ENCODE measurements at places on chromosomes 16 and 17. TPM values are rescaled to one million over a fixed set of nuclear protein-coding genes. Genes with fewer than 3 reads are reported as not detected.

GRCh38 chr17:81142301-81143199, 22.8 kb upstream of the PVALEF start:
- no peaks in the 10 kb centered on the region for H3K36me3 ChIP-seq
- no peaks in the 10 kb centered on the region for H3K4me1 ChIP-seq
- H3K27me3 ChIP-seq: no peaks in the 10 kb centered on the region
- H3K4me3 ChIP-seq: no peak overlapping the region
- DNase-seq: peak; percentile 22
- no peak overlapping the region for H3K27ac ChIP-seq

KRT222 gene
- not detected for total RNA-seq

- no peak overlapping the region for H3K27ac ChIP-seq
- no peak for DNase-seq
- H3K27me3 ChIP-seq: no peaks in the 10 kb centered on the region
These were observed 47.5 kb downstream of the XYLT1 start for GRCh38 chr16:17423221-17423620.

CES1 gene
- total RNA-seq: 0.79 TPM

DNA sequence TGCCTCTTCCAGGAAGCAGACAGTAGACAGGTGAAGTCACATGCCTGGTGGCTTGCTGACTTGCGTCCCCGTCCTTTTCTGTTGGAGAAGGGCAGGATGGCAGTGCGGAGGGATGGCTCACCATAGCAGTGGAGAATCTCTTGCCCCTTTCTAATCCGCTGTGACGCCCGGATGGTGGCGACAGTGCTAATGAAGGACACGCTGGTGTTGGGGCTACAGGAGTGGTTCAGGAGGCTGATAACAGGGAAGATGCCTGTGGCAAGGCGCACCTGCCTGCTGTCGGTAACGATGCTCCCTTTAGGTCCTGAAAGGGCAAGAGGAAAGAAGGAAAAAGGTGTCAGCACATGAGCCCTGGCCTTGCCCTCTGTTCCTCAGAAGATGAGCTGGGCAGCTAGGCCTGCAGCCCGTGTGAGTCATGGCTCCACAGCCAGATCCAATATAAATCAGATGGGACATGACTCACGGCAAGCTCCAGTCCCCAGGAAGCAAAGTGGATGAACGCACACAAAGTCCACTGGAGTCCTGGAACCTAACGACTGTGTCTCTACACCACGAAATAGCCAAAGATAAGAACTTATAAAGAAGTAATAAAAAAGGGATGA, 25.5 kb downstream of the SERPINF1 start:
- no peaks in the 10 kb centered on the region for H3K4me1 ChIP-seq
- no peaks in the 10 kb centered on the region for H3K27me3 ChIP-seq
- H3K27ac ChIP-seq: no peak overlapping the region
- DNase-seq: no peak

GRCh38 chr16:56637814-56638750, at the start of gene MT1A:
Gene MT1A (plus strand): TSS chr16:56638666. CDS start chr16:56638739, 73 bp downstream.
- no peak for DNase-seq
- H3K4me3 ChIP-seq: no peak within 1 kb of the TSS
- H3K27me3 ChIP-seq: peaks cover 64% of the 10 kb centered on the region
- no peaks in the 10 kb centered on the region for H3K36me3 ChIP-seq
- no peak within 1 kb of the TSS for H3K27ac ChIP-seq

PRR35 gene
- total RNA-seq: not detected

HCRT gene
- not detected for total RNA-seq

- no peak overlapping the region for H3K27ac ChIP-seq
- no peak overlapping the region for H3K4me3 ChIP-seq
- H3K27me3 ChIP-seq: no peaks in the 10 kb centered on the region
- no peak for DNase-seq
- no peaks in the 10 kb centered on the region for H3K36me3 ChIP-seq
- no peaks in the 10 kb centered on the region for H3K4me1 ChIP-seq
These were observed 138.3 kb downstream of the CHD9NB start for GRCh38 chr16:52914428-52914827.

NLGN2 gene
- total RNA-seq: 8.9 TPM

- no peaks in the 10 kb centered on the region for H3K36me3 ChIP-seq
- peak overlapping the region; percentile 79 for H3K27ac ChIP-seq
- H3K4me1 ChIP-seq: peaks cover 64% of the 10 kb centered on the region
- H3K27me3 ChIP-seq: no peaks in the 10 kb centered on the region
These were observed 1.5 kb downstream of the ZFPM1 start for GRCh38 chr16:88454523-88454947.

CDRT15 gene
- total RNA-seq: not detected

- DNase-seq: peak; percentile 56
- no peaks in the 10 kb centered on the region for H3K27me3 ChIP-seq
- H3K4me1 ChIP-seq: peaks cover 15% of the 10 kb centered on the region
- H3K36me3 ChIP-seq: no peaks in the 10 kb centered on the region
These were observed 41.3 kb downstream of the GAS7 start for GRCh38 chr17:10156948-10157607.

GRCh38 chr17:43669971-43670644, 8.4 kb upstream of the MEOX1 start:
- H3K27me3 ChIP-seq: no peaks in the 10 kb centered on the region
- no peak overlapping the region for H3K4me3 ChIP-seq
- DNase-seq: no peak
- peaks cover 9% of the 10 kb centered on the region for H3K4me1 ChIP-seq

AGRP gene
- not detected for total RNA-seq

CRYM gene
- total RNA-seq: not detected

DNA sequence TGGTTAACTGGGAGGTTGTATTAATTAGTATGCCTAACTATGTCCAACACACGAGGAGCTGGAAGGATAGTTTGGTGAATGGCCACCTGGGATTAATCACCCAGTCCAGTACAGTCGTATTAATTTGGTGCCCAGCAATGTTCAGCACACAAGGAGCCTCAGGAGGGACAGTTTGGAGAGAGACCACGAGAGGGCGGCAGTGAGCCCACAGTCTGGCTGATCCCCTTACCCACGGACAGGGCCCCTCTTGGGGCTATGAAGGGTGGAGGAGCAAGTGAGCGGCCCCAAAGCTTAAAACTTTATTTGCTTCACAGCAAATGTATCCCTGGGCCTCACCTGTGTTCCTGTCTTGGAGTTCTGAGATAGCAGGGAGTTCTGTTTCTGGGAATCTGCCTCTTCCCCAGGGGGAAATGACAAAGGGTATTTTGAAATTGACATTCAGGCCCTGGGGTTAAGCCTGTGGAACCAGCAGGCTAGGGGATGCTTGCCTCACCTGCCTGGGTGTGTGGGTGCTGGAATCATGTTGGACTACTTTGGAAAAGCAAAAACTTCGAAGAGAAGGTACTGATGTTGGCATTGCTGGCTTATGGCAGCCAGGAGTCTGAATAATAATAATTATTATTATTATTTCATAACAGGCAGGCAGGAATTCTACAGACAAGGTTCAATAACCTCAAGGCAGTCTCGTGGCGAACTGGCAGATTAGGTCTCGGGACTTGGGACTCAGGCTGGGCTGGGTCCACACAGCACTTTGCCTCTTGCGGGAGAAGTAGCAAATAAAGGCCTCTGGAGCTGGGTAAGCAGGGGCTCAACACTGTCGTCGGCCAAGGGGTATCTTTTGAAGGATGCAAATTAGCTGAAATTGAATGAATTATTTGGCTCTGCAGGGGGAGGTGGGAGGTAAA, 227.6 kb upstream of the ASIC2 start:
- no peak overlapping the region for H3K27ac ChIP-seq
- H3K27me3 ChIP-seq: no peaks in the 10 kb centered on the region
- no peaks in the 10 kb centered on the region for H3K4me1 ChIP-seq
- no peak for DNase-seq

GRCh38 chr16:86584726-86585721, 6.7 kb downstream of the FOXL1 start:
- no peak for DNase-seq
- H3K27me3 ChIP-seq: peaks cover 10% of the 10 kb centered on the region
- H3K4me1 ChIP-seq: no peaks in the 10 kb centered on the region

KRT32 gene
- not detected for total RNA-seq

DNA sequence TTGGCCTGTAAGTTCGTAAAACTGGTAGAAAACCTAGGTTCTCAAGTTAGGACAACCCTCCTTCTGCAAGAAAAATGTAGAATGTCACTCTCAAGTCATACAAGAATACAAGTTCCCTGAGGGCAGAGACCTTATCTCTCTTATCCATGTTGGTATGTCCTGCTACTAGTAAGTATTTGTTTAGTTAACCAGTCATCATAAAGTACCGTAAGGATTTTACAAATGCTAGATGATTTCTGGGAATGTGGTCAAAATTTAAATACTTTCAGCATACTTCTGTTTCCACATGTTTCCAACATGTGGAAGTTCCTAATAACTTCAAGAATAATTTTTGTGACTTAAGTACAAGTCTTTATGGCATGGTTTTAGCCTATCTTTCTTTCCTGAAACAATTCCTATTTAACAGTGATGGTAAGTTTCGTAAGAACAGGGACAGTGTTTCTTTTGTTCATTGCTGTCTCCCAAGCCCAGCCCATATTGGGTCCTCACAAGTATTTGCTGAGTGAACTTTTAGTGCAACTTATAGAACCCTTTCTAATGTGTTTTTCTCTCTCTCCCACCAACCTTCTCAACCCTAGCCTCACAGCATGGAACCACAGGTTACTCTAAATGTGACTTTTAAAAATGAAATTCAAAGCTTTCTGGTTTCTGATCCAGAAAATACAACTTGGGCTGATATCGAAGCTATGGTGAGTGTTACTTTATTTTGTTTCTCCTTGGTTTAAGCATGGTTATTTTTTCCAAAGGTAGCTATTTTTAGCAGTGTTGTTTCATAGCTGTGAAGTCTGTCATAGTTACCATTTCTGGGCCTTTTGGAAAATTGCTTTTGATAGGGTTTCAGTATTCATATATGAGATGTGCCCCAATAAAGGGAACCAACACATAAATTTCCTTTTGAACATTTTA, 4.5 kb downstream of the NBR1 start:
- peak overlapping the region; percentile 54 for H3K27ac ChIP-seq
- H3K4me3 ChIP-seq: no peak overlapping the region
- peaks cover 42% of the 10 kb centered on the region for H3K36me3 ChIP-seq
- DNase-seq: no peak
- H3K4me1 ChIP-seq: peaks cover 36% of the 10 kb centered on the region

- peak; percentile 76 for DNase-seq
- H3K27me3 ChIP-seq: no peaks in the 10 kb centered on the region
- peak overlapping the region; percentile 60 for H3K4me3 ChIP-seq
- H3K4me1 ChIP-seq: peaks cover 39% of the 10 kb centered on the region
- H3K27ac ChIP-seq: peak overlapping the region; percentile 97
- peaks cover 8% of the 10 kb centered on the region for H3K36me3 ChIP-seq
These were observed 3.0 kb downstream of the PFN1 start for GRCh38 chr17:4945176-4945943.

DNA sequence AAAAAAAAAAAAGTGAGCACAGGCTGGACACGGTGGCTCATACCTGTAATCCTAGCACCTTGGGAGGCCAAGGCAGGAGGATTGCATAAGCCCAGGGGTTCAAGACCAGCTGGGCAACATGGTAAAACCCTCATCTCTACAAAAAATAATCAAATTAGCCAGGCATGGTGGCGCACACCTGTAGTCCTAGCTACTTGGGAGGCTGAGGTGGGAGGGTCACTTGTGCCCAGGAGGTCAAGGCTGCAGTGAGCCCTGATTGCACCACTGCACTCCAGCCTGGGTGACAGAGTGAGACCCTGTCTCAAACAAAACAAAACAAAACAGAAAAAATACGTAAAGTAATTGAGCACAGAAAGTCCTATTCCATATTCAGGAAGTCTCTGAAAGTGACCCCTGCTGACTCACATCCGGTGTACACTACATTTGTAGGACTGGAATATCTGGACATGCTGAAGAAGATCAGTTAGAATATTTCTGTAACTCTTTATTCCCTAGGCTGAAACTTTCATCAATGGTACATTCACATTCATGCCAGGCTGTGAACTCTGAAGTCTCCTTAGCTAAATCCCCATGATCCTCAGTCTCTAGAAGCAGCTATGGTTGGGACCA, 66.0 kb upstream of the HAS3 start:
- DNase-seq: no peak
- H3K27me3 ChIP-seq: no peaks in the 10 kb centered on the region
- H3K4me3 ChIP-seq: no peak overlapping the region
- no peak overlapping the region for H3K27ac ChIP-seq
- H3K36me3 ChIP-seq: peaks cover 3% of the 10 kb centered on the region
- H3K4me1 ChIP-seq: no peaks in the 10 kb centered on the region

DNA sequence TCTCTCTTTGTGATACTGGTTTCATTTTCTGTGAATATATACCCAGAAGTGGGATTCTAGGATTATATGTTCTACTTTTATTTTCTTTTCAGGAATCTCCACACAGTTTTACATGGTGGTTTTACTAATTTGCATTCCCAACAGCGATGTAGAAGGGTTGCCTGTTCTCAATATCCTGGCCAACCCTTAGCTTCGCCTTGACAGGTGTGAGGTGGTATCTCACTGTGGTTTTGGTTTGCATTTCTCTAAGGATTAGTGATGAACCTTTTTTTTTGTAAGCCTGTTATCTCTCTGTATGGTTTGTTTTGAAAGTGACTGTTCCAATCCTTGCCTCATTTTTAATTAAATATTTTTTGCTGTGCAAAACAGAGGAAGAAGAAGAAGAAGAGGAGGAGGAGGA, 937.7 kb downstream of the CDH8 start:
- DNase-seq: no peak
- H3K27ac ChIP-seq: no peak overlapping the region
- no peaks in the 10 kb centered on the region for H3K36me3 ChIP-seq
- no peaks in the 10 kb centered on the region for H3K27me3 ChIP-seq

GRCh38 chr17:58331815-58332777, 3.5 kb upstream of the TSPOAP1 start:
- no peaks in the 10 kb centered on the region for H3K27me3 ChIP-seq
- H3K4me3 ChIP-seq: peak overlapping the region; percentile 90
- H3K27ac ChIP-seq: peak overlapping the region; percentile 97
- H3K36me3 ChIP-seq: peaks cover 21% of the 10 kb centered on the region
- DNase-seq: peak; percentile 77
- H3K4me1 ChIP-seq: peaks cover 30% of the 10 kb centered on the region

TVP23A gene
- 0.13 TPM for total RNA-seq

DNA sequence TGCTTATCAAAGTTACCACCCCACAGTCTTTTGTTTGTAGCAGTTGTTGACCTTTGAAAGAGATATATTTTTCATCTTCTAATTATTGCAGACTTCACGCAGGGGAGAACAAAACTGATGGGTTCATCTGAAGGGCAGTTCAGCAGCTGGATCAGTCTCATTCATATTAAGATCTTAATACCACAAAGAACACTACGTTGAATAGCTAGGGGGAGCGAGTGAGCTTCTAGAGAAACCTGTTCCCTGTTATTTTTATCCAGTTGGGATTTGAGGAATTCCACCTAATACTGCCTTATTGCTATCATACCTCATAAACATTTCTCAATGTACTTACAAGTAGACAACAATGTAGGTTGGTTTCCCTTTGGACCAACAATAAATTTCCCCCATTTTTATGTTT, 306.1 kb upstream of the KIF2B start:
- no peak overlapping the region for H3K27ac ChIP-seq
- no peaks in the 10 kb centered on the region for H3K36me3 ChIP-seq
- DNase-seq: no peak

C16orf96 gene
- 0.30 TPM for total RNA-seq

GRCh38 chr16:81720973-81721906, 57.9 kb upstream of the PLCG2 start:
- H3K36me3 ChIP-seq: no peaks in the 10 kb centered on the region
- H3K27me3 ChIP-seq: peaks cover 4% of the 10 kb centered on the region
- H3K4me1 ChIP-seq: no peaks in the 10 kb centered on the region
- H3K4me3 ChIP-seq: no peak overlapping the region
- H3K27ac ChIP-seq: no peak overlapping the region

ST6GALNAC1 gene
- 20.5 TPM for total RNA-seq

GRCh38 chr17:35730400-35731005, 936 bp upstream of the RASL10B start:
- H3K36me3 ChIP-seq: peaks cover 14% of the 10 kb centered on the region
- no peak overlapping the region for H3K27ac ChIP-seq
- H3K27me3 ChIP-seq: no peaks in the 10 kb centered on the region
- no peak overlapping the region for H3K4me3 ChIP-seq
- H3K4me1 ChIP-seq: peaks cover 8% of the 10 kb centered on the region

- H3K4me3 ChIP-seq: no peak overlapping the region
- no peaks in the 10 kb centered on the region for H3K27me3 ChIP-seq
- peaks cover 10% of the 10 kb centered on the region for H3K36me3 ChIP-seq
These were observed 6.7 kb upstream of the NUDT16L1 start for GRCh38 chr16:4686497-4687210.

Data from T-cell (primary cell).